ENCODE measurements at places on chromosomes 7 and 10. TPM values are rescaled to one million over a fixed set of nuclear protein-coding genes. Genes with fewer than 3 reads are reported as not detected.

DNA sequence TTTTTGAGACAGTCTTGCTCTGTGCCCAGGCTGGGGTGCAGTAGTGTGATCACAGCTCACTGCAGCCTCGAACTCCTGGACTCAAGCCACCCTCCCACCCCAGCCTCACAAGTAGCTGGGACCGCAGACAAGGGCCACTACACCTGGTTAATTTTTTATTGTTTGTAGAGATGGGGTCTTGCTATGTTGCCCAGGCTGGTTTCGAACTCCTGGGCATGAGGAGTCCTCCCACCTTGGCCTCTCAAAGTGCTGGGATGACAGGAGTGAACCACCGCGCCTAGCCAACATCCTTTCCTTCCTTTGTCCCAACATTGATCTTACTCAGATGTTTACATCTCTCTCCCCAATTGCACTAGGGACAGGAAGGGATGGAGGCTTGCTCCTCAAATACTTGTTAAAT, 3.3 kb downstream of the GTF2IRD1 start:
- DNase-seq, result no peak

DNA sequence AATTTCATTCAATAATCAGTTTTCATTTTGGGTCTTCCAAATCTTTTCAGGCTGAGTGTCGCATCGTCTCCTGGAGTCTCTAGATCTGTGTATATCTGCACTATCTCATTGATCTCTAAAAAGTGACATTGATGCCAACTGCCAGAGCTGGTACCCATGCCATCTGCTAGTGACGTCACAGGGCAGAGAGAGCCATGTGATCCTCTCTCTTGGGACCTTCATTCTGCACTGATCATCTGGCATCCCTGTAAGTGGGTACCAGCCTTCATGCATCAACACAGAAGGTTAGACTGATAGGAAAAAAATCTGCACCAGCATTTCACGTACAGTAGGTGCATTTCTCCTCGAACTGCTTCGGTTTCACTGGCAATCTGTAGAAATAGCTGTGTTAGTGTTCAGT, at the start of gene NEUROD6:
TSS of gene NEUROD6 (minus strand) at position 124 of the 400 bp plus-strand sequence. CDS start 1,458 bp downstream, outside the sequence.
- DNase-seq, result no peak

The MEOX2 gene
- total RNA-seq, result not detected

GRCh38 chr7:119758254-119758653, 514.7 kb upstream of the KCND2 start:
- DNase-seq, result no peak

GRCh38 chr10:84825330-84825729, 496.9 kb downstream of the CCSER2 start:
- DNase-seq, result no peak

The ZNF485 gene
- 6.7 TPM for total RNA-seq

The FGFBP3 gene
- 1.3 TPM for total RNA-seq

DNA sequence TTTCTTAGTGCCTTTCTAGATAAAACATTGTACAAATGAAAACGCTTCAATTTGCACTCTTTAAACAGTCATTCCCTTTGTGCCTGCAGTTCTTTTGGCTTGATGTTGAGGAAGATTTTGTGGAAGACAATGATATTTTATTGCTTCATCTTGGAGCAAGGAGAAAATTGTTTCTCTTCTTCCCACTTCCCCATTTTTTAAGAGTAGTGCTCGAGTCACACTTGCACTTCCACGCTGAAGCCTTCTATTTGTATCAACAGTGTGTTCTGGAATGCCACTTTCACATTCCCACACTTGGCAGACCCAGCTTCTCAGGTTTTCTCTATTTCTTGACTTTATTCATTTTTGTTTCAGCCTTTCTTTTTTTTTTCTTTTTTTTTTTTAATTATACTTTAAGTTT, 369.3 kb downstream of the PAXIP1 start:
- no peak for DNase-seq

DNA sequence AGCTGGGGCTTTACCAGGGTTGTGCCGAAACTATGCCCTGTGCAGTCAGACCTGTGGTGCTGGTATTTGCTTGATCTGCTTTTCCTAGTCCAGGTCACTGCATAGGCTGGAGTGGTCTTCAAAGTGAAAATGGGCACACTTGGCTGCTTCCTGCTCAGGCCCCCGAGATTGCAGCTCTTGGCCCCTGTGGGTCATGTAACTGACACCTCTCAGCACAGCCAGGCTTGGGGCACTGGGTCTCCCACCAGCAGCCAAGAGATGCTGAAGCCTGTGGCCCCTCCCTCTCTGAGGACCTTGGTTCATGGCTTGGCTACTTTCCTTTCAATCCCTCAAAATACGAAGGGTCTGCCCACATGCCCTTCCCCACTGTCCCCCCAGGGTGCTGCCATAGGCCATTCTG, 33.7 kb downstream of the PDIA4 start:
- no peak for DNase-seq

The TRPV6 gene
- under 0.01 TPM for total RNA-seq

The C10orf67 gene
- not detected for total RNA-seq

The ARHGAP22 gene
- total RNA-seq, result 67.3 TPM

DNA sequence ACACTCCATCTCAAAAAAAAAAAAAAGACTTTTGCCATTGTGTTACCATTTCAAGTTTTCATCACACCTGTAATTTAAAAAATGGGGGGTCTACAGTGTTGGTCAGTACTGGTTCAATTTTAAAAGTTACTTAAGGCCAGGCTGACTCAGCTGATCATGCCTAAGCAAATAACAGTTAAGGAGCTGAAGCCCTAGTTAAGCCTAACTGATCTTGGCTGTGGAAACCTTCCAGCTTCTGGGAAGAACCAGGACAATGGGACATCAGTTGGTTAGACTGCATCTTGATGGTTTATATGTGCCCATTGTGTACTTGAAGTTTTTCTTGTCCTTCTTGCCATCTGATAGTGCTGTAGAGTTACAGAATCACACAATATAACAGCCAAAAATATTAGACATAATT, 26.7 kb downstream of the VCL start:
- DNase-seq, result no peak

- no peak for DNase-seq
Observed at GRCh38 chr7:116185450-116185849, 24.9 kb upstream of the TES start.

GRCh38 chr10:132938472-132939339, 3.7 kb downstream of the CFAP46 start:
- peak; percentile 52 for DNase-seq

- DNase-seq, result no peak
Observed at GRCh38 chr10:32240471-32240870, 106.5 kb downstream of the EPC1 start.

The HERC4 gene
- total RNA-seq, result 14.3 TPM

GRCh38 chr7:88165697-88166096, 54.1 kb downstream of the SRI start:
- DNase-seq, result no peak

GRCh38 chr7:140526214-140526613, 46.9 kb upstream of the MKRN1 start:
- DNase-seq, result no peak

GRCh38 chr10:95327367-95327766, 36.6 kb upstream of the PDLIM1 start:
- no peak for DNase-seq

GRCh38 chr10:43000651-43001426, 76.0 kb upstream of the RET start:
- no peak for DNase-seq

The GJD4 gene
- total RNA-seq, result not detected

DNA sequence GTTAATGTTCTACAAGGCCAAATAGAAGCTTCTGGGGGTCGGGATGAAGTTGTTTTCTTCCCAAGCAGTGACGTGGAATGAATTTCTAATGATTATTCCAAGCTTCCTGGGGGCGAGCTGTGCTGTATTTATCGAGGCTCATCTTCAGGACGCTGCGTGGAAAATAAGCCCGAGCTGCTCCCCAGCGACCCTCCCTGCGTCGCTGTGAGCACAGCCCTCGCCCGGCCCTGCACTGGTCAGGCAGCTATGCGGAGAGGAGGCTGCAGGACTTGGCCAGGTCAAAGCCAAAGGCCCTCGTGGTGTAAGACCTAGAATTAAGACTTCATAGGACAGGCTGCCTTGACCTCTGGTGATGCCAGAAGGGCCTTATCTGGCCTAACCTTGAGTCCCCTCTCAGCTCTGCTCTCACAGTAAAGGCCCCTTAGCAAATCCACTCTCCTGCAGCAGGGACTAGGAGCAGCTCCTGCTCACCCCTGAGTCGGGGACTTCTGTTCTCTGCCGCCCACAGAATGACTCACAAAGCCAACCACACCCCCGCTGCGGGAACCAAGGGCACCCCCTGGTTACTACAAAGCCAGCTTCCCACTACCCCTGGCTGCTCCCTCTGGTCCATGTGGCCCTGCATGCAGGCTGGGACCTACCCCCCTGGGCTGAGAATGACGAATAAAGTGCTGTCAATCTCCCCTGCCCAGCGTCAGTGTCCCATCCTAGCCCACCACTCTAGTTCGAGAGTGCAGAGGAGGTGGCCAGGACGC, 501.6 kb downstream of the TCERG1L start:
- no peak for DNase-seq

- no peak for DNase-seq
Observed at GRCh38 chr7:3949242-3949640, 648.2 kb downstream of the SDK1 start.

DNA sequence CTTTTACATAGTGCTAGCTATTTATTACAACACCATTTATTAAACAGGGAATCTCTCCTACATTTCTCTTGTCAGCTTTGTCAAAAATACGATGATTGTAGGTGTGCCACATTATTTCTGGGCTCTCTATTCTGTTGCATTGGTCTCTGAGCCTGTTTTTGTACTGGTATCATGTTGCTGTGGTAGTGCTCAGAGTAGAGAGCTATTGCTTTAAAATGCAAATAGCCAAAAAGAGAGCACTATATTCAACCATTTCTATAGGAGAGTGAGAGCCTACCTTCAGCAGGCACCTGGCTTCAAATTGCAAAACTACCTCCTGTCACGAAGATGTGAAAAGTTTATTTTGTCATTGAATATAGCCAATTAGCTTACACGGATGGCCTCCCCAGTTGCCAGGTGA, 8.1 kb downstream of the ZNF92 start:
- DNase-seq, result no peak

DNA sequence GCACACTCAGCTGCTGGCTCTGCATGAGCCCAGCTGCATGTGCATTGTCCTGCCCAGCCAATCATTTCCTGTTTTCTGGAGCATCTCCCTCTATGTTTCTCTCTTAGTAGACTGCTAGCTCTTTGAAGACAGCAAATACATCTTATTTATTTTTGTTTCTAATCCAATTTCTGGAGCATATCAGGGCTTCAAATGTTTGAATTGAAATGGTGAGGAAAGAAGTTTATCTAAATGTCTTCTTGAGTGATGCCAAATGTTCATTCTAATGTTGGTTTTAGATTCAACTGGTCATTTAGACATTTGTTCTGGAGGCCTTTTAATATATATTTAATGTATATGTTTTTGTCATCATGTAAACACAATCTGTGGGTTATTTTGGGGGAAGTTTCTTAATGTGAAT, 141.9 kb downstream of the DNAJB9 start:
- no peak for DNase-seq

- DNase-seq, result no peak
Observed at GRCh38 chr7:110373859-110374258, 717.1 kb upstream of the LRRN3 start.

DNA sequence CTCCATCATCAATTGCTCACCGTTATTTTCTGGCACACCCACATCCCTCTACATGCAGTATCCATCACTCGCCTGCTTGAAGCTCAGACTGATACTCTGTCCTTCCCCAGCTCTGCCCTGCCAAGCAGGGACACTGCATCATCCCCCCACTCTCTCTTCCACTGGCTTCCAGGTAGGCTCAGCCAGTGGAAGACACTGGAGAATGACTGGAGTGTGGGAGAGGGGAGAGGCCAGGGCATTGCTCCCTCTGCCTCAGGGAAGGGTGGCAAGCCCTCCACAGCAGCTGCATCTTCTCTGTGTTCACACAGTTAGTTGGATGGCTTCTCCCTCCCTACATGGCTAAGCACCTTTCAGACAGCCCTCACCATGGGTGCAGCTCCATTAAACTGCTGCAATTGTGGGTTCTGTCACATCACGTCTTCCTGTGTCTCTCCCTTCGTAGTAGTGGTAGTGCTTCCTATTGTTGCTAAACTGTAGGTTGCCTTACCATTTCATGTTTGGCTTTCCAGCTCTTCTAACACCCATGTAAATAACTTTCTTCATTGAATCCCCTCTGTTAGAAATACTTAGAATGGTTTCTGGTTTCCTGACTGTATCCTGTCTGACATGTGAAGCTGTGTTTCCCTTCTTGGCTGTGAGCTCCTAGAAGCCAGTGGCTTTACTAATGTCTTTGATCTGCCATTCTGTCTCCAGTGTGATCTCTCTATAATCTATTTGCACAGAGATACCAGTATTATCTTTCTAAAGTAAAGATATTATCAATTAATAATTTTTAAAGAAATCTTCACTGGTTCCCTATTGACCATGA, 483.7 kb upstream of the LRRN3 start:
- no peak for DNase-seq

GRCh38 chr10:11004144-11005077, 13.3 kb upstream of the CELF2 start:
- DNase-seq, result no peak

- DNase-seq, result no peak
Observed at GRCh38 chr10:43983856-43984271, 335.2 kb upstream of the ZNF32 start.

- DNase-seq, result no peak
Observed at GRCh38 chr7:17558135-17558534, 259.7 kb downstream of the AHR start.

- DNase-seq, result no peak
Observed at GRCh38 chr10:119656760-119657159, 5.6 kb downstream of the BAG3 start.

DNA sequence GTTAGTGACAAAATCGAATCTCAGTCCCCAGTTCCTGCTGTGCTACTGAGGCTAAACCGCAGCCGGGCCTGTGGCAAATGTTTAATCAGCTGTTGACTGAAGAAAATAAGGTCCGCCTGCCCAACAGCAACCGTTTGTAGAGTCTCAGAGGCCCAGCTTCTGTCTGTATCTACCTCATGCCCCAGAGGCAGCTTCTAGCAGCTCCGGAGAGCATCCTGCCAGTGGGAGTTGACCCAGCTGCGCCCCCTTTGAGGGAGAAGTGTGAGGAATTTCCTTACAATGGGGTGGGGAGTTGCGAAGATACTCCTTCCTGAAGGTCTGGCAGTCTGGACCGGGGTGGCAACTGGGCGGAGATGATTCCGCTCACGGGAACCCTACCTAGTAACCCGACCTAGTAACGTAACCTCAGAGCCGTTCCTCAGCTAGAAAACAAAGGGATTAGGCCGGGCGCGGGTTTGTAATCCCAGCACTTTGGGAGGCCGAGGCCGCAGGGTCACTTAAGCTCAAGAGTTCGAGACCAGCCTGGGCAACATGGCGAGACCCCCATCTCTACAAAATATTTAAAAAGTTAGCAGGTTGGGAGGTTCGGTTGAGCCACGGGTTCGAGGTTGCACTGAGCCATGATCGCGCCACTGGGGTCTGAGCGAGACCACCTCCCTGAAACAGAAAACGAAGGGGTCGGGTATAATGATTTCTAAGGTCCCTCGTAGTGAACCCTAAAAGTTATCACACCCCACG, 846 bp upstream of the ZNF775 start:
- DNase-seq, result no peak

DNA sequence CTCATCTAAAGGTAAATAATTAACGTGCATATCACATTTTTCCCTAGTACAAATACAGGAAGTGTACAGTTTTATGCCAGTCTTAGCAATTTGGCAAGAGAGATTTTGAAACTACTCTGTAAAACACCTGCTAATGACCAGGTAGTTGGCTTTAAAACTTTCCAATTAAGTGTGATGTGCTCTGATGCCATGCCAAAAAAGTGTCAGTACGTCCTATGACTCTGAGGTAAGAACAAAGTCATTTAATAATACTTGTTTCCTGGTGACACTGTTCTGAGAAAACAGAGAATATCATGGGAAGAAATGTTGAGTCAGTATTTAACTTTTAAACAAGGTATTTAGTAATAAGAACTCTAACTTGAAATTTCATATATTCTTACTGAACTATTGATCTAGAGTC, 9.6 kb downstream of the PDZD8 start:
- peak; percentile 34 for DNase-seq

The CPXM2 gene
- total RNA-seq, result not detected

The CUZD1 gene
- total RNA-seq, result 0.54 TPM

All from hematopoietic multipotent progenitor cell (in vitro differentiated cells).